ENCODE measurements at places on chromosomes 11 and 22.

- DNase-seq, result no peak
These were observed 98.4 kb downstream of the VPREB1 start for GRCh38 chr22:22342697-22343580.

DNA sequence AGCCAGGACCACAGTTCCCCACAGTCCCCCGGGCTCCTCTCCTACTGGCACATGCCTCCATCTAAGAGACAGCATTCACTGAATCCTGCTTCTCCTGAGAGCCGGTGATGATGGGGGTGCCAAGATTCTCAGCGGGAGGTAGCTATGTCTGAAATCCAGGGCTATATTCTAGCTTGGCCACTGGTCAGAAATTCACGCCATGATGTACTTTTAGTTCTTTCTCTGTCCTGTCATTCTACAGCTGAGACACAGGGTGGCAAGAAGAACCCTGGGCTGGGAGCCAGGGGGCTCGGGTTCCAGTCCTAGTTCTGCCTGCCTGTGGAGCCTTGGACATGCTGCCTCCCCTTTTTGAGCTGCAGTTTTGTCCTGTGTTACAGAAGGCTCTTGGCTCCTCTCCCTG, 59.2 kb upstream of the PHOX2A start:
- no peak for DNase-seq

GRCh38 chr11:134691295-134691873, 279.3 kb upstream of the B3GAT1 start:
- no peak for DNase-seq

- DNase-seq, result no peak
These were observed 342.3 kb upstream of the CCDC179 start for GRCh38 chr11:23202611-23203010.

DNA sequence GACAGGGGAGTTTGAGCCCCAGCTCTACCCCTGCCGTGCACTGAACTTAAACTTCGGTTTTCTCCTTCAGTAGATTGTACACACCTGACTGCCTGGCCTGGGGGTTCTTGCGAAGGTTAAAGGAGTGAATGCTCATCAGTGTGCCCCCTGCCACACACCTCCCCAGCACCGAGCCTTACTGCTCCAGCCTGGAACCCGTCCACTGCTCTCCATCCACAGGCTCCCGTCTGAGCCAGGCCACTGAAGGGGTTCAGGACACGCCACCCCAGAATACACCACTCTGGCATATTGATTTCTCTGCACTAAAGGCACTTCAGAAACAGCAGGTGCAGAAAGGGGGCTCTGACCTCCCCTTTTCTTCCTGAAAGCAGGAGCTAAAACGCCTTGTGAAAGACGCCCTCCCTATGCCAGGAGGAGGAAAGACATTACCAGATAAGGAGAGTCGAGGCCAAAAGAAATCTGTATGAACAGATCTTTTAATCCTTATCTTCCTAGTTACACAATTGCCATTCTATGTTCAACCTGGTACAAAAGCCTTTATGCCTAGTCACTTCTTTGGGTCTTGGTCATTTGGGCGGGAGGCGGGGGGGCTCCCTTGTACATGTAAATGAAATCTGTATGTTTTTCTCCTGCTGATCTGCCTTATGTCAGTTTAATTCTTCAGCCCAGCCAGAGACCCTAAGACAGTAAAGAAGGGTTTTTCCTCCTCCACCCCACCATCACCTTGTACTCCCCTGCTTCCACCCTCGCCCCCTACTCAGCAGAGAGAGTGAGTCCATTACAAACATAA, 1.9 kb upstream of the SSTR3 start:
- no peak for DNase-seq

DNA sequence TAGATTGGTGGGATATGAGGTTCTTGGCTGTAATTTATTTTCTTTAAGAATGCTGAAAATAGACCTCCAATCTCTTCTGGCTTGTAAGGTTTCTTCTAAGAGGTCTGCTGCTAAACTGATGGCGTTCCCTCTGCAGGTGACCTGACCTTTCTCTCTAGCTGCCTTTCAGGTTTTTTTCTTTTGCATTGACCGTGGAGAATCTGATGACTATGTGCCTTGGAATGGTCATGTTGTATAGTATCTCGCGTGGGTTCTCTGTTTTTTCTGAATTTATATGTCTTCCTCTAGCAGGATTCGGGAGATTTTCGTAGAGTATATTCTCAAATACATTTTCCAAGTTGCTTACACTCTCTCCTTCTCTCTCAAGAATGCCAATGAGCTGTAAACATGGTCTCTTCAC, 122.2 kb downstream of the DDX10 start:
- no peak for DNase-seq

DNA sequence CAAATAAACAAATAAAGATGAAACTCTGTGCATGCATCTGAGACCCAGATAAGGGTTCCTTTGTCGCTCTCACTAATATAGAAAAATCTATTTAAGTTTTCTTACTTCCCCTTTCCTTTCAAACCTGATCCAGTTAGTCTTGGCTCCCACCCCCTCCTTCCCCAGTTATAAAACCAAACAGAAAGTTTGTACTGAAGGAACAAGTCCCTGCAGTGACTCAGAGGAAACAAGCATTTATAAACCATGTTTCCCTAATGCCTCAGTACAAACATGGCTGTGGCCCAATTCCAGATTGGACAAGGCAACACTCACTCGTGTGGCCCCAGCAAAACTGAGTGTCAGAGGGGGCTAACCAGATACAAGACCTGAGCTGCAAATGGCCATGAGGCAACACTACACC, 65.5 kb upstream of the ARHGAP20 start:
- DNase-seq, result no peak

- no peak for DNase-seq
These were observed 77.1 kb downstream of the TP53I11 start for GRCh38 chr11:44873537-44873936.

GRCh38 chr11:116373104-116373944, 399.5 kb downstream of the BUD13 start:
- no peak for DNase-seq

DNA sequence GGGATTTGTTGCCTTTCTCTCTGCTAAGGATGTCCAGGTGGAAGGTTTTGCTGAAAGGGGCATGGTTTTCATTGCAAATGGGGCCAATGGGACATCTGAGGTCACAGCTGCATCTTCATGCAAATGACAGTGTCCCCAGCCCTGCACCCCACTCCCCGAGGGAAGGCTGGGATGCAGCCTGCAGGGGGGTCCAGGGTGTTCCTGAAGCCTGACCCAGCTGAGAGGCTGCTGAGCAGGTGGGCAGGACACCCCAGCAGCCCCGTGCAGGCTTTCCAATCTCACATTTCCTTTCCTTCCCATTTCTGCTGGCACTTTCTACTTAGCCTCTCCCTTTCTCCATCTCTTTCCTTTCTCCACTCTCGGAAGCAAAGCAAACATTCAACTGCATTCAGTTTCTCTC, 78.3 kb downstream of the SCN3B start:
- DNase-seq, result no peak

DNA sequence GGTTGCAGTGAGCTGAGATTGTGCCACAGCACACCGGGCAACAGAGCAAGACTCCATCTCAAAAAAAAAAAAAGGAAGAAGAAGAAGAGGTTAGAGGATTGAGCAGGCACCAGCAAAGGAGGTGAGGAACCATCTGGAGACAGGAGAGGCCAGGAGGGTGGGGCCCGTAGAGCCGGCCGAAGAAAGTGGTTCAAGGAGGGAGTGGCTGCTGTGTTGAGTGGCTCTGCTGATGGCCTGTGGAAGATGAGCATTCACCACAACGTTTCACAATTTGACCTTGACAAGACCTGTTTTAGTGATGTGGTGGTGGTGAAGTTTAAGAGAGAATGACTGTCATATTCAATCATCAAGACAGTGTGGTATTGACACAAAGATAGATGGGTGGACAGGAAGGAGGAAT, 6.8 kb upstream of the CTSD start:
- no peak for DNase-seq

DNA sequence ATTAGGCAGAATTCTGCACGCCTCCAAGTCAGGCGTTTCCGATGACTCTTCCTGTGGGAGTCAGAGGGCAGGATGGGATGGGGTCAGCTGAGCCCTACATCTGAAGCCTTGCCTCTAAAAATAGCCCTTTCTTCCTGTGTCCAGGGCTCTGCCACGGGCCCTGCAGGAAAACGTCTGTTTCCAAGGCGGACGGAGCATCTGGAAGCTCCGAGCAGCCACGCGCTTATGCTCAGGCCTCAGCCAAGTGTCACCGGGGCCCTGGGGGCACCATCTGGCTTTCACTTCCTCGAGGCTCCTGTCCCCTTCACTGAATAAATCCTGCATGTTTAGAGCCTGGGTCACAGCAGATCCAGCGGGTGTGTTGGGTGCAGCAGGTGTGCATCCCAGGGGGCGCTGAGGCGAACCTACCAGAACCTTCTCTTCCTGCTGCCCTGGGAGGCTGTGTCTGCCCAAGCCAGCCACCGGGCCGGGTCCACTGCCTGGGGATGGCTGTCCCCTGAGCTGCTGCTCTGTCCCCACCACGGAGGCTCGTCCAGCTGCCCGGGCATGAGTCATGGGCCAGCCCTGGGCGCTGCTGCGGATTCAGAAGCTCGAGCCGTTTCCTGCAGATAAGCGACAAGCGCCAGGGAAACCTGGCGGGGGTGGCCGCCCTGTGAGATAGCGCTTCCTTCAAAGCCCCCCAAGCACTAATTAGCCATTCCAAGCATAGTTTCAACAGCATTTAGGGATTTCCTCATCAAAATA, 32.0 kb upstream of the LINC01488 start:
- DNase-seq, result peak; percentile 43

- DNase-seq, result no peak
These were observed 39.0 kb downstream of the GLB1L2 start for GRCh38 chr11:134370526-134371435.

- DNase-seq, result no peak
These were observed 54.9 kb downstream of the LINC01488 start for GRCh38 chr11:69536406-69536805.

- DNase-seq, result no peak
These were observed 34.9 kb downstream of the PRDM11 start for GRCh38 chr11:45181193-45181888.

GRCh38 chr22:20448630-20449029, 11.0 kb upstream of the SCARF2 start:
- no peak for DNase-seq
